Activated T-cell treated with anti-CD3 and anti-CD28 coated beads for 48 hours (primary cell): ENCODE measurements at places on chromosomes 6 and 20.

DNA sequence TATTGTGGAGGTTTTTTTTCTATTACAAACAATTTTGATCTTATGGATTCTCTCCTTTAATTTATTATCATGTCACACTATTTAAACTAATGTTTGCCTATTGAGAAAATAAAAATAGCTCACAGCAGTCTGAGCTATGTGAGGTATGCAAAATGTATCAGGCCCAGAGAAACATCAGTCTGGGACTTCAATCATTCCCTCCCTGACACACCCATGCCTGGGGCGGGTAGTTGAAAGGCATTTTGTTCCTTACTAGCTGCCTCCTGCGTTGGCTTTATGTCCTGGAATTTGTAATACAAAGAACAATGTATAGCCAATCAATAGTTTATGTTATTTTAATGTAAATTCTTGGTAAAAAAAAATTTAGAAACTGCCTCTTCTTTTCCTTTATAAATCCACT lies 403.3 kb downstream of the EPM2A start:
- no peak for DNase-seq

GRCh38 chr20:19974630-19975435 lies 42.3 kb upstream of the NAA20 start:
- no peak for DNase-seq

DNA sequence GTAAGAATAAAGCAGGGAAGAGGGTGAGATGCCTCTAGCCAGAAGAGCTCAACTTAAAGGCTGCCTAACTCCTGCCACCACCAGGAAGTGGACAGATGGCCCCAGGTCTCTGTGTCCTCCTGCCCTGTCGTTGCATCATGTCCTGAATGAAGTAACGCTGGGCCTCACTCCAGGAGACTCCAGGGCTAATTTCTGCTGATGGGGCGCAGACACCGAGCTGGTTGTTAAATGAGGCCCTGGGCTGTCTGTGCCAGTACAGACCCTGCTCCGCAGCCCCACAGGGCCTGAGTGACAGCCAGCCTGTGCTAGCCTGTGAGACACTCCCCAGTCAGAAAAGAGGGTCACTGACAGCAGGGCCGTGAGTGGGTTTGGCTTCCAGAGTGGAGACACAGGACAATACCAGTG lies 6.5 kb downstream of the IP6K3 start:
- no peak for DNase-seq

DNA sequence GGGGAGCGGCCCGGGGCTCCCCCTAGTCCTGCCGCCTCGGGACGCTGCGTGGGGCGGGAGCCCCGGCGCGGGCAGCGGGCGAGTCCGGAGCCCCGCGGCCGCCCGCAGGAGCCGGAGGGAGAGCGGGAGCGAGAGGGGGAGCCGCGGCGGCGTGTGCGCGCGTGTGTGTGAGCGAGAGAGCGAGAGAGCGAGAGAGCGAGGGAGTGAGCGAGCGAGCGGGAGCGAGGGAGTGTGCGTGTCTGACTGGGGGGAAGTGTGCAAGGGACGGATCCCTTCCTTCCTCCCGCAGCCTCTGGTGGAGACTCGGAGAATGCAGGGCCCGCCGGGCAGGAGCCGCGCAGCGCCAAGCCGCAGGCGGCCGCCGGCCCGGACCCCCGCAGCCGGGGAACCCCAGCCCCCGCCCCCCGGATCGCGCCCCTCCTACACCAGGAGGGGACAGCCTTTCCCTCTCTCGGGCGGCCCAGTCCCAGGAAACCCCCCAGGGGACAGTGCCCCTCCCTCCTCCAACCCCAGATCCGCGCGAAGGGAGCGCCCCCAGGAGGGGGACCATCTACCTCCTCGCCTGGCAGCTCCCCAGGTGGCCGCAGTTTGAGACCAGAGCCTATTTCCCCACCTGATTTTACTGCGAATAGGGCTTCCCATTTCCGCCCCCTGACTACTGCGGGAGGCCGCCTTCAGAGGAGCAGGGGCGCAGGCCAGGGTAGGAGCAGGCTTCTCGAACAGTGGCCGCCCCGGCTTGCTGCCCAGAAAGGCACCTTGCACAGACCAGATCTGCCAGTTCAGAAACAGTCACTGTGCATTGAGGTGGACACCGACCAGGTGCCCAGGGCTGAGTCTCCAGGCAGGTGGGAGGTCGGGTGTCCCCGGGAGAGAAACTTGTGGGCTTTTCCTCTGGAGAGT lies at the start of gene CDH22:
Gene CDH22, minus strand, starts transcription at position 241 of the 900 bp plus-strand sequence. CDS start 57,204 bp downstream, outside the sequence.
- peak; percentile 35 for DNase-seq

DNA sequence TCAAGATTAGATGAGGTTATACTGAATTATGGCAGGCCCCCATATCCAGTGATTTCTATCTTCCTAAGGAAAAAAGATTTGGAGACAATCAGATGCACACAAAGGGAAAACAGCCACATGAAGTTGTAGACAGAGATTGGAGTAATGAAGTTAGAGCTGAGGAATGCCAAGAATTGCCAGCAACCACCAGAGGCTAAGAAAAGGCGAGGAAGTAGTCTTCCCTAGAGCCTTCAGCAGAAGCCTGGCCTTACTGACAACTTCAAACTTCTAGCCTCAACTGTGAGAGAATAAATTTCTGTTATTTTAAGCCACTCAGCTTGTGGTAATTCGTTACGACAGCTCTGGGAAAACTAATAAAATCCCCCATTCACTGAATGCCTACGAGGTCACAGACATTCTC lies 473.9 kb downstream of the COL12A1 start:
- DNase-seq = no peak

DNA sequence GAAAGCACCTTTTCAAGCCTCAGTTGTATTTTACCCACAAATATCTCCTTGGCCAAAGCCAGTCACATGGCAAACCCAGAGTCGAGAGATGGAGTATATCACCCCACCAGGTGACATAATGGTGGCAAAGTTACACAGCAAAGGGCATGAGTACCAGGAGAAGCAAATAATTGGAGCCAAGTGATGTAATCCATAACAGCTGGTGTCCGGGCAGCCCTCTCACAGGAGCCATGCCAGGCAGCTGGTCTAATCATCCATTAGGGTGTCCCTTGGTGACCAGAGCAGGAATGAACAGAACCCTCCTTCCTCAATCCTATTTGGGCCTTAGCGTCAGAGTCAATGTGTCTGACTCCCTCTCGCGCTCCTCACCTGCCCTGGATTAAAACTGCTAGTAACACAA lies 272.1 kb downstream of the LRFN2 start:
- DNase-seq = no peak

DNA sequence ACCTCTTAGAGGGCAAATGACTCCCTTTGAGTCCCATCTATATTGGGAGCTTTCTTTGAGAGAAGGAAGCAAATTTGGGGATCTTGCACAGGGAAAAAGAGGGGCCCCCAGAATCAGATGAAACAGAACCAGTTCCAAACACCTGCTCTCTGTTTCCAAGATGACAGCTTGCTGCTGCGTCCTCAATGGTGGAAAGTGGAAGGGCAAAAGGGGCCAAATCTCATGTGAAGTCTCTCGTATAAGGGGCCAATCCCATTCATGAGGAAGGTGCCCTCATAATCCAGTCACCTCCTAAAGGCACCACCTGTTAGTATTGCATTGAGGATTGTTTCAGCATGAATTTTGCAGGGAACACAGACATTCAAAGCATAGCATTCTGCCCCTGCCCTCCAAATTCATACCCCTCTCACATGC lies 483 bp upstream of the SERPINB1 start:
- no peak for DNase-seq

GRCh38 chr6:125754566-125754965 lies 5.1 kb downstream of the HEY2 start:
- no peak for DNase-seq

GRCh38 chr20:59972037-59972801 lies 14.0 kb downstream of the CDH26 start:
- no peak for DNase-seq
